ENCODE measurements at places on chromosomes 6 and 20.

- DNase-seq = no peak
These were observed 14.7 kb upstream of the CST8 start for GRCh38 chr20:23476015-23476754.

DNA sequence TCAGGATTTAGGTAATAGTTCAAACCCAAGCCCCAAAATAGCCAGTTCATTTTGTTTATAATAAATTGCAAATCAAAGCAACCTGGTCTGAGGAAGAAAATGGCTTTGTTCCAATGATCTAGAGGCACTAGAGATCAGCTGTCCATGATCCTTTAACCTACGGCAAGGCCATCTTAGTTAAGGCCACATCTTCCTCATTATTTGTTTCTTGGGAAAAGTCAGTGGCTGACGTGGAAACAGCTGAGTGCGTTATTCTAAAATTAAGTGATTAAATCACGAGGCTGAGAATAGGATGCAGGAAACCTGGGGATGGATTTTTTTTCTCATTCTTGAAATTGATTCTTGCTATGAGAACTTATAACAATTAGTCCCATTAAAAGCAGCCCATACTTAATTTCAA, 10.1 kb upstream of the TENT5A start:
- no peak for DNase-seq

GRCh38 chr6:135267085-135267484, 86.0 kb downstream of the MYB start:
- no peak for DNase-seq

DNA sequence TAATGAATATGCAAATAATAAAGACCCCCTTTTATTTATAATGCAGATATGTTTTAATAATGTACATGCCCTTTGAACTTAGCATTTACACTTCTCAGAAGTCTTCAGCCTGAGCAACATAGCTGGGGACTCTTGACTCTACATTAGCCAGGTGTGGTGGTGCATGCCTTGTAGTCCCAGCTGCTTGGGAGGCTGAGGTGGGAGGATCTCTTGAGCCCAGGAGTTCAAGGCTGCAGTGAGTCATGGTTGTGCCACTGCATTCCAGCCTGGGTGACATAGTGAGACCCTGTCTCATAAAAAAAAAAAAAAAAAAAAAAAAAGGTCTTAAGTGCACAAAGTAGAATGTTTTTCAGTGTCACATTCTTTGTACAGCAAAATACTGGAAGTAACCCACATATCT, 17.3 kb upstream of the MAPK13 start:
- no peak for DNase-seq

DNA sequence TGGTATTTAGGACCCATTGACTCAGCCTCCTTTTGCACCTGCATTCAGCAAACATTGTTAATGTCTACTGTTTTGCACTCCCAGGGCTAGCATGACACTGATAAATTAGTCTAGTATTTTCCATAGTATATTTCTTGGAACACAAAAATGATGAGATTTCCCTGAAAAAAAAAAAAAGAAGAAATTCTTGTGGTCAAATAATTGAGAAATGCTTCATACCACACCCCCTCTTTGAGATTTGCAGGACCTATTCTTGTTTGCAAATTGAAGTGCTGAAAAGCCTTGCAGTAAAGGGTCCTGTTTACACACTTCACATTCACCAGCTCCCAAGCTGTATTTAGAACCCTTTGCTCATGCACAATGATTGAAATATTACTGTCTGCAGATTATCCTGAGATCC, 36.3 kb upstream of the CLIC5 start:
- no peak for DNase-seq

- no peak for DNase-seq
These were observed 38.9 kb downstream of the DLL1 start for GRCh38 chr6:170251776-170252571.

DNA sequence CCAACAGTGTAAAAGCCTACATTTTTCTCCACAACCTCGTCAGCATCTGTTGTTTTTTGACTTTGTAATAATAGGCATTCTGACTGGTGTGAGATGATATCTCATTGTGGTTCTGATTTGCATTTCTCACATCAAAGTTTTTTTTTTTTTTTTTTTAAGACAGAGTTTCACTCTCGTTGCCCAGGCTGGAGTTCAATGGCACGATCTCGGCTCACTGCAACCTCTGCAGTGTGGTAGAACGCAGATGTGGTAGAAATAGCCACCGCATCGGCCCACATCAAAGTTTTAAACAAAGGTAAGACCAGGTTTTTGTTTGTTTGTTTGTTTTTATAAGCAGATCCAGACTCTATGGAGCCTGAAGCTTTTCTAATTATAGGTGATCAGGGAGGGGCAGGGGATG, 12.7 kb upstream of the PPP1R3G start:
- no peak for DNase-seq

DNA sequence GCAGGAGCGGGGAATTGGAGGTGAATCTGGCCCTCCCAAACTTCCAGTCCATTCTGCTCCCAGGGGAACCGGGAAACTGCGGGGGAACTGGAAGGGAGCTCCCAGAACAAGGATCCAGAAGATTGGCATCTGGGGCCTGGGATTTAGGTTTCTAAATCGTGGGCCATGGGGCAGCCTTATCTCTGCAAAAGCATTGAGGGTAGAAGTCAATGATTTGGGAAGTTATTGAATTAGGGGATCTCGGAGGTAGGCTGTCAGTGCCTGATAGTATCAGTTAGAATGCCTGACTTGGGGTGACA, 45.1 kb downstream of the HNF4A start:
- DNase-seq = no peak

DNA sequence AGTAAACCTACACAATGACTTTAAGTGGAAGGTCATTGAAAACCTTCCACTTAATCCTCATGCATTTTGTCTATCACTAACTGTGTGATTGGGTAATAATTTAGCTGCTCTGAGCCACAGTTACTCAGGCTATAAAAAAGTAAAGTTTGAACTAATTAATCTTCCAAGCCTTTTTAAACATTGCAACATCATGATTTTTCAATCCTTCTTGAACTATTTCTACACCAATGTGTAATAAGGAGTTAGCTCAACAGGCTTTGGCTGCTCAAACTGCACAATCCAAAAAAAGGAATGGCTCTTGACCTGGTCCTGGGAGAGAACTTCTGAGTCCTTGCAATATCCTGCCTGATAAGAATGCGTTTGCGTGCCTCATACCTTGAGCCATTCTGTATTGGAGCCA, 34.8 kb upstream of the FILIP1 start:
- DNase-seq = no peak

All from GM13976 (cell line).